ENCODE measurements at places on chromosomes 16 and 17. TPM values are rescaled to one million over a fixed set of nuclear protein-coding genes. Genes with fewer than 3 reads are reported as not detected.

Gene TNFSF13
- total RNA-seq = 16.1 TPM

Gene TEKT1
- not detected for total RNA-seq

Gene C17orf113
- total RNA-seq = 0.60 TPM

Gene HSPB9
- total RNA-seq = 0.21 TPM

Gene CD79B
- 1.8 TPM for total RNA-seq

Gene OR1A2
- not detected for total RNA-seq

Gene NSRP1
- 23.9 TPM for total RNA-seq

Gene TBC1D3C
- not detected for total RNA-seq

Gene RND2
- 2.9 TPM for total RNA-seq

Gene USP43
- 0.06 TPM for total RNA-seq

Gene TMEM88
- 17.1 TPM for total RNA-seq

DNA sequence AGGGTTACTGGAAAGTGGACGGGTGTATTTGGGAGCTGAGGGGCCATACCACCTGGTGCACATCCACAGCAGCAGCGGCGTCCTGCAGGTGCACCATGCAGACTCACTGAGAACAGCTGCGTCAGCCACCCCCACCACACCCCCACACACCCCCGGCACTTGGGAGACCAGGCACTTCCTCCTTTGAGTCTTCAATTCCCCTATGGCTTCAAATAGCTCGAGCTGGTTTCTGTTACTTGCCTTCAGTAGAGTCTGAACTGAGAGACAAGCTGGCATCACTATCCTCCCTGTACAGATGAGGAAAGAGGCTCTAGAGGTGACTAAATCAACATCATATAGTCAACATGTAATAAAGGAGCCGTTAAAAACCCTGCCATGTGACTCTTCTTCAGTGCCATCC is 15.4 kb downstream of the CUEDC1 start:
- DNase-seq = peak; percentile 76

- DNase-seq = no peak
Measured at GRCh38 chr17:17252149-17252661, 15.2 kb upstream of the FLCN start.

DNA sequence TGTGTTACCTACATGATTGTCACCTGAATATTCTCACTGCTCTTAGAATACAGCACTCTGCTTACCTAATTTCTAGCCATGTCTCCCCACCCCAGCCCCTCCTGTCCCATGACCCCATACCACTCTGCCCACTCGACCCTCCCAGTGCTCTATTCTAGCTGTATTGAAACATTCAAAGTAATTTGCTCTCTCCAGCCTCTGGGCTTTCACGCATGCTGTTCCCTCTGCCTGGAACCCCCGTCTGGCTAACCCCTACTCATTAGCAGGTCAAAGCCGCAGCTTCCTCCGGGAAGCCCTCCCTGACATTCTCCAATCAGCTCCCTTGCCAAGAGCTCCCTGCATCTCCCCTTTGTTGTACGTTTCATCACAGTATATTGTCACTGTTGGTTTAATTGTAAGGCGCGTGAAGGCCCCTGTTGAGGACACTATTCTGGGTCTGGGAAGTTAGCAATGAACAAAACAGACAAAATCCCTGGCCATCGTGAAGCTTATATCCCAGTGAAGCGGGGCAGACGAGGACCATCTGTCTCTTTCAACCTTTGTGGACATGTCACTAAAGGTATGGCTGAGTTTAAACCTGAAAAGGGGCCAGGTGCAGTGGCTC is 72.3 kb upstream of the LHX1 start:
- no peak for DNase-seq

DNA sequence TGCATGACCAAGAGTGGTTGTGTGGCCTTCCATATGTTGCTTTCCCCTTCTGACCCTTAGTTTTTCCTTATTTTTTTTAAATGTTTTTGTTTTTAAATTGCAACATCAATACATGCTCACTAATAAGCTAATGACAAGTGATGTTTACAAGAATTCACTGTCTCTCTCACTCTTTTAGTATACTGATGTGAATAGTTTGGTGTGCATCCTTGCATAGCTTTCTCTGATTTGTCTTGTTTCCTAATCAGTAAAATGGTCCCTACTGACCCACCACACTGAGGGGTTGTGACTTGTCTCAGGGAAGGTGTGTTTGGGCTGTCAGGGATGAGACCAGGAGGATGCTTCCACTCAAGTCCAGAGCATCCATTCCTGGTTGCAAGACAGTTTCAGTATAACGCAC is 26.0 kb downstream of the CIITA start:
- DNase-seq = no peak

GRCh38 chr16:28491230-28491969 is 474 bp downstream of the CLN3 start:
- peak; percentile 77 for DNase-seq

GRCh38 chr16:84166796-84167695 is 19.8 kb downstream of the TAF1C start:
- DNase-seq = no peak

DNA sequence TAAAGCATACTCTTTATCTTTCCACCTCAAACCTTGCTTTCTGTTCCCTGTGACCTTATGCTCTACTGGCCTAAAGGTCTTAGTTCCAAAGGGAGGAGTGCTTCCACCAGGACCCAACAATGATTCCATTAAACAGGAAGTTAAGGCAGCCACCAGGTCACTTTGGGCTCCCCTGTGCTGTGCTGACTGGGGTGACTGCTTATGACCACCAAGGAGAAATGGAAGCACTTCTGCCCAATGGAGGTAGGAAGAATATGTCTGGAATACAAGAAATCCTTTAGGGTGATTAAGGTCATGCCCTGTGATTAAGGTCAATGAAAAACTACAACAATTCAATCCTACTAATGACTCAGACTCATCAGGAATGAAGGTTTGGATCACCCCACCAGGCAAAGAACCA is 233.8 kb upstream of the CDH11 start:
- DNase-seq = no peak

DNA sequence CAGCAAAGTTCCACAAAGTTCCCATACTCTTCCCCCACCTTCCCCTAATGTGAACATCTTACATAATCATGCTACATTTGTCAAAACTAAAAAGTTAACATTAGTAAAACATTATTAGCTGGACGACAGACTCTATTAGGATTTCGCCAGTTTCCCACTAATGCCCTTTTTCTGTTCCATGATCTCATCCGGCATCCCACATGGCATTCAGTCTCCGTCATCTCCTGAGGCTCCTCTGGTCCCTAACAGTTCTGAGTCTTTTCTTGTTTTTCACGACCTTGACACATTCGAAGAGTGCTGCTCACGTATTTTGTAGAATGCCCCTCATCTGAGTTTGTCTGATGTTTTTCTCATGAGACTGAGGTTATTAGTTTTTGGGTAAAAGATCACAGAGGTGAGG is 8.8 kb upstream of the MPRIP start:
- DNase-seq = no peak

DNA sequence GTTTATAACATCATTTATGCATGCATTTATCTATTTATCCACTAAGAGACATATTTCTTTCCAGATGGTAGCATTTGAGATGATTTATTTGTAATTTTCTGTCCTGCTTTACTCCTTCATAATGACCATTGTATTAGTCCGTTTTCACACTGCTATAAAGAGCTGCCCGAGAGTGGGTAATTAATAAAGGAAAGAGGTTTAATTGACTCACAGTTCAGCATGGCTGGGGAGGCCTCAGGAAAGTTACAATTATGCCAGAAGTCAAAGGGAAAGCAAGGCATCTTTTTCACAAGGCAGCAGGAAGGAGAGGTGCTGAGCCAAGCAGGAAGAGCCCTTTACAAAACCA is 28.6 kb downstream of the TRIM25 start:
- no peak for DNase-seq

DNA sequence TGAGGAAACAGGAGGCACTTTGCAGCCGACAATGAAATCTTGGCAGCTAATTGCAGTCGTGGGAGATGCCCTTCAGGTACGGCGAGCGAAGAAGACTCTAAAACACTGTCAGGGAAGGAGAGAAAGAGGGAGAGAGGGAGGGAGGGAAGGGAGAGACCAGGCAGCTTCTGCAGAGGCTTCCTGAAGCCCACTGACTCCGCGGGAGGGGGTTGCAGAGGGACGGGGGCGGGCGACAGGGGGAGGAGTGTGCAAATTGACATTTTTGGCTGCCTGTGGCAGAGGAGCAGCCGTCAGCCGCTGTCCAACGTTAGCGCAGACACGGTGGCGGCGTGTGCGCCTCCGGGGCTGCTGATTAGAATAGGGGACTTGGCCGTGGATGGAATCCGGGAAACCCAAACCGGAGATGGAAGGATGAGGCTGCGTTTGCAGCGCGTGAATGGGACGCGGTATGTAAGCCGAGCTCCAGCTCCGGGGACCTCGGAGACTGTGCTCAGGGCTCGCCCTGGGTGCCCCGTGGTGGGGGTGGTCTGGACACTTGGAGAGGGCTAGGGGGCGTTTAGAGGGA is 849.1 kb upstream of the RBFOX1 start:
- DNase-seq = no peak

- DNase-seq = peak; percentile 84
Measured at GRCh38 chr17:31008374-31009041, 37.7 kb downstream of the RNF135 start.

DNA sequence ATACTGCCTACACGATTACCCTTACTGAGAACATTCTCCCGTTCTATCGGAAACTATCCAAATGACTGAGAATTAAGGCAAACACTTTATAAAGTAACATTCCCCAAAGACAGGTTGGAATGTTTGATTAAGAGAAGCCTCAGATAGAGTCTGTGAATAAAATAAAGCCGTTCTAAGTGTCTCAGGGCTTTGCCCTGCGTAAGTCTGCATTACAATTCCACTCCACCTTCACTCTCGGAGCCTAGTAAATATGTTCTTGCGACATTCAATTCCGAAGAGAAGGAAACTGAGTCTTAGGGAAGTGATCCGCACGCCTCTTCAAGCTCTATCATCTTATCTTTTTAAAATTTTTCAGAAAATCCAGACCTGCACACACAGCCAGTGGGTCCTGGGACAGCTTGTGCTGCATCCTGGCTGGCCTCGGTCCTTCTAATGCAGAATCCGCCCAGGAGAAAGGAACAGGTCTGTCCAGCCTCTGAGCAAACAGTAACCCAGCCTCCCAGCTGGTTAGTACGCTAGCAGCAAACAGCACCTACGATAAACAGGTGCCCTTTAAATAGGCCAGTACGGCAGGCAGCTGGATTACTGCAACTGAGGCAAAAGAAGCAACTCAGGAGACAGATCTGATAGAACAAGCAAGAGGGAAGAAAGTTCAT is 254.1 kb upstream of the IRX3 start:
- DNase-seq = no peak

DNA sequence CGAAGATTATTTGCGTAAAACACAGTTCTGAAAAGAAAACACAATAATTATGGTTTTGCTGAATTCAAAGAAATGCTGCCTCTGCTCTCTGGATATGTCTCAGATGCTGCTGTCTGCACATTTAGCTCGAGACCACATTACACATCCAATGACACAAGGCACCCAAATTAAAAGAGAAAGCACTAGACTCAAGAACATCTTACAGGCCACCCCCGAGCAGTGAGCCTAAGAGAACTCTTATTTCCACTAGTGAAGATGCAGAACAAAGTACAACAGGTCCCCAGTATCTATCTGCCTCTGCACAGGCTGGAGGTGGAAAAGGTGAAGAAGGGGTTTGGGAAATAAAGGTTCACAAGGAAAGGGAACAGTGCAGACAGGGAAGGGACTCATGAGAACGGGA is 33.5 kb downstream of the GRB2 start:
- no peak for DNase-seq

- DNase-seq = no peak
Measured at GRCh38 chr16:26697807-26698206, 368.9 kb upstream of the C16orf82 start.

All from right cardiac atrium (tissue), 5 donors.